ENCODE measurements at places on chromosomes 7 and 10.

DNA sequence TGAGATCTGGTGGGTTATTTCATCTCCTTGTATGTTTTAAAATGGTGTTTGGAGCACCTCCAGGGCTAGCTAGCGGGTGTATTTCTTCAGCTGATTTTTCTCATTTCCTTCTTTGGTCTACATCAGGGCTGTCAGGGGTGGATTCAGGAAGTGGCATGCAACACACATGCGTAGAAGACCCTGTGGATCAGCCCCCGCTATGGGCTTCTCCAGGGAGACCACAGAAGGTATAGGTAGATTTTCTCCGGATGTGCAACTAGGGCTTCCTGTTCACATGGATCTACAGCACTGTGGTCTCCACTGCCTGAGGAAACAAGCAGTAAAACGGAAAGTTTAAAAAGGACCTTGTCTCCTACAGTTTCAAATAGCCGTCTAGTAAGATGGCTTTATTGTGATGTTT is 10.4 kb downstream of the NUB1 start:
- DNase-seq, result no peak

DNA sequence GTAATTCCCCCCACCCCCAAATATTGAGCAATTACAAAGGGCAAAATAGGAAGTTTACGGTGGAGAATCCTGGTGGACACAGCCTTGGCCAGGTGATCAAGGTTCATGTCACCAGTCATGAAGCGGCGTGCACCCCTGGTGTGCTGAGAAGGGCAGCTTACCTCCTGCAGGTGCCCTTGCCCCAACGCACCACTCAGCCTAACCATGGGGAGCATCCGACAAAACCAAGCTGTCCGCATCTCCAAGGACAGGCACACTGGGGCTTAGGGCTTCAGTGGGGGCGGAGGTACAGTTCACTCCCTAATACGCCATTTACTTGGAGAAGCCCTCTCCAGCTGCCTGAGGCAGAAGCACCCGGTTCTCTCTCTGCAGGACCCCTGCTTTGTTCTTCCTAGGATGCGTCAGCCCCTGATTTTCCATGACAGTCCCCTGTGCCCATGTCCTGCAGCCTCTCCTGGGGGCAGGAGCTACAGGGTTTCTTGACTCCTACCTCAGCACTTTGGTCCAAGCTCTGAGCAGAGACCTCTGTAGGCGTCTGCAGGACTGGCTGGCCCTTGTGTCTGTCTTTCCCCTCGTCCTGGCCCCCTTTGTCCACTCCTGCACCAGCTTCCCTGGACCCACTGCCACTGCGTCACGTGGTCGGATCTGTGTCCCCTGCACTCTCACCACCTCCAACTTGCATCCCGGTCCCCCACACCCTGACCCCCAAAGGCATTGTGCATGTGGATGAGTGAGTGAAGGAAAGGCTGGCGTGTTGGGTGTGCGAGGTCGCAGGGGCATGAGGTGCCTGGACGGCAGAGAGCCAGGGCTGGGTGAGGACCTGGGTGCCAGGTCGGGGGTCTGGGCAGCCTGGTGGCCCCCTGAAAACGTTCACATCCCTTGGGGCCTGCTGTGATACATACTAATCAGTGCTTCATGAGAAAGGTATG is 113.7 kb downstream of the LHPP start:
- DNase-seq, result no peak

GRCh38 chr7:105776068-105776790 is 100.2 kb downstream of the ATXN7L1 start:
- DNase-seq, result no peak

GRCh38 chr10:126570621-126571602 is 99.6 kb downstream of the C10orf90 start:
- DNase-seq, result no peak

DNA sequence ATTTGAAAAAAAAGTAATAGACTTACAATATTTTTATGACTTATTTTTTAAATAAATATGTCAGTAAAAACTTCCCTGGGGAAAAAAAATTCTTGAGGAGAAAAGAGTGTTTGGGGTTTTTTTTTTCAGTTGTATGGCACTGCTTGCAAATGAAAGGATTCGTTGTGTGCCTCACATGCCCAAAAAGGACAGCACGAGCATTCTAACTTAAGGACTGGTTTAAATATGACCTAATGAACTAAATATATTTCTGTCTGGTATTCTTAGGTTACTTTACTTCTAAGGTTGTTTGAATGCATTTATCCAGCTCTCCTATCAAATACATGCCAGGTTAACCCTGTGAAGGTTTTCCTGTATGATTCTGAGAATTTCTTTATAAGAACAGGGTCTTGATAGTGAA is 988 bp upstream of the CD36 start:
- DNase-seq, result no peak

DNA sequence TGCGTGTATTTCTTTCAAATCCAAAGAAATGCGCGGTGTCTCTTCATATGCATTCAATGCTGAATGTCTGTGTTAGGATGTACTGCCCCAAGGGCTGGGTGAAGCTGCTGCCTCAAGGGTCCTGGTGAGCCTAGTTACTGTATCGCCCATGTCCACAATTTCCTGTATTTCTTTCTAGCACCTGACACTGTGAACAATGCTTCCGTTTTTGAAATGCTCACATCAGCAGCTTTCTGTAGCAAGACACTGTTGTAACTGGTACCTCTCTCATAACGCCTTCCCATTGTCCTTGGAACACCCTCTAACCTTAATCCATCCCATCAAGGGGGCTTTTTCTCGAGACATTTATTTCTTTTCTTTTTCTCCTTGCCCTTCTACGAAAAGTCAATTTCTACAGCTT is 25.1 kb downstream of the NRP1 start:
- no peak for DNase-seq

DNA sequence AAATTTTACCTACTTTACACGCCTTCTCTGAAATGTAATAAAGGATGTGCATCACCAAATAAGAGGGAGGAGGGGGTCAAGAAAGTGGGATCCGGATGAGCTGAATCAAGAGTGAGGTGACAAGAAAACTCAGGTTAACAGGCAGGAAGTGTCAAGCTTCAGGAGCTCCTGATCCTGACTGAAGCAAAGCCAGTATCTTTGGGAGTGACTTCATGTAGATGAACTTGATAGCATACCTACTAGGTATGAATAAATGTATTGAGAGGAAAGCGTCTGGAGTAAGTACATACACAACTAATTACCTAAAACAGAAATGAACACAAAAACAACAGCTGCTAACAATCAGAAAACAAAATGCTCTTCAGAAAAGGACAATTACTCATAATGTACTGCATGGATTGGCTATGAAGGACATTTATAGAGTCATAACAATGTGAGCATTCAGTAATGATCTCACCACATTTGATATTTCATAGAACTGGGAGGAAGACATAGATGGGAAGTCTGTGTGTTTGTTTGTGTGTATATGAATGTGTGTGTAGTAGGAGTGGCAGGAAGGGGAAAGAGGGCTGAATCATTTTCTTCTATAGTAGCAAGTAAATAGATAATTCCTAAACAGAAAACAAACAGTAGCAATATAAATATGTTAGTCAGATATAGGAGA is 29.4 kb downstream of the PRKG1 start:
- no peak for DNase-seq

DNA sequence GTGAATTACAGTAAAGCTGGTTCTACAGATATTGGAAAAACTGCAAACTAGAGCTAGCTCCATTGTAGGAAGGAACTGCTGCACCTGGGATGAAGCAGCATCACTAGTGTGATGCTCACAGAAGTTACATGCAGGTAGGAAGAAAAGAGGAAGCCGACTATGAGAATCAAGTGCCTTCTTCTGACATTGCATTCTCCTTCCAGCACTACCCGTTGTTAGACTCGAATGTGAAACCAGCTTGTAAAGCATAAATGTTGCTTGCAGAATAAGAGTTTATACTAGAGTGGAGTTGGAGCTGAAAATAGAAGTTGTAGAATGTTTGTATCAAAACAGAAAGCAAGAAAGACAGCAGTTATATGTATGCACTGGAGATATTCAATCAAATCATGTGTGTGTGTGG is 49.9 kb downstream of the TRIM24 start:
- DNase-seq, result no peak

DNA sequence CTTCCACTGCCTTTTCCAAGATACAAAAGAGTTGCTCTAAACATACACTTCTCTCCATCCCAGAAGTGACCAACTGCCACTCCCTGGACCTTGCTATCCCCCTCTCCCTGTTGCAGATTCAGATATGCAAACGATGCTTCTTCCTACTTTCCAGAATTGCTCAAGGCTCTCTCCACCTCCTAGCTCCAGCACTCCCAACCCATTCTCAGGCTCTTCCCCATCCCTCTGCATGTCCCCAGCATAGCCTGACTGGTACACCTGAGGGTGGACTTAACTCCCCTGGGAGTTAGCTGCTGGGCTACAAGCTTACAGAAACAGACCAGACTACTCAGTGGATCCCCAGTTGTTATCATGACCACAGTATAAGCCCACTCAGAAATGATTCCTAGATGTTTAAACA is 27.6 kb downstream of the MKRN1 start:
- no peak for DNase-seq

- DNase-seq, result no peak
Measured at GRCh38 chr10:101781984-101782810, 1.0 kb downstream of the NPM3 start.

DNA sequence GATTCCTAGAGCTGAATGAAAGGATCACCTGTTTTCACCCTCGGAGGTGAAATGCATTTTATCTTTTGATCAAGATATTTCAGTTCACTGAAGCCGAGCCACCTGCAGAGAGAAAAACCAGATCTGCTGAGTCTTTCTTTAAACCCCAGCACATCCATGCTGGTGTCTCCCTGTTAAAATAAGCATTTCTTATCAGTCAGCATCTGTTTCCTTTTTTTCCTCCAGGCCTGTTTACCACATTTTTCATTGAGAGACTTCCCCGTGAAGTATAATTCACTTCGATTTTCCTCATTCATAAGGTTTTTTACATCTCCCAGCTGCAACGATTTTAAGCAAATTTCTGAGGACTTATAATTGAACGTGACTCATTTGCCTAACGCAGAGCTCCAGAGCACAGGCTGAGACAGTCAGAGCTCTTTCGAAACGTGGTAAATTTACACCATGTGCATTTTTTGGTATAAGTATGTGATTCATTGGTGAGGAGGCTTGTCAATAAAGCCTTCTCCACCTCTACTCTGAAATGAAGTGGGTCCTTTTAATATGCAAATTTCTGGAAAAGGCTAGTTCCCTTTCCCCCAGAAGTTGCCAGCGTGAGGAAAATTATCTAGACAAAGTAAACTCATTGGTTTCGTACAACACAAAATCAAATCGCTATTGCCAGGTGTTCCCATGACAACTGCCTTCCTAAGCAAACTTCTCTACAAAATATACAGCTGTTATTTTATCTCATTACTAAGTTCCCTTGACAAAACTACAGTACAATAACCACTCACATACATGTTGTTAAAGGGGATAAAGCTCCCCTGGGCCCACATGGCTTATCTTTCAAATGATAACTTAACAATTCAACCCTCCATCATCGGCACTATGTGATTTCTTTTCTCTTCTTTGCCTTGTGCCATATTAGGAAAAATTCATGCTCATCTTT is 374.8 kb upstream of the AKR1E2 start:
- no peak for DNase-seq

DNA sequence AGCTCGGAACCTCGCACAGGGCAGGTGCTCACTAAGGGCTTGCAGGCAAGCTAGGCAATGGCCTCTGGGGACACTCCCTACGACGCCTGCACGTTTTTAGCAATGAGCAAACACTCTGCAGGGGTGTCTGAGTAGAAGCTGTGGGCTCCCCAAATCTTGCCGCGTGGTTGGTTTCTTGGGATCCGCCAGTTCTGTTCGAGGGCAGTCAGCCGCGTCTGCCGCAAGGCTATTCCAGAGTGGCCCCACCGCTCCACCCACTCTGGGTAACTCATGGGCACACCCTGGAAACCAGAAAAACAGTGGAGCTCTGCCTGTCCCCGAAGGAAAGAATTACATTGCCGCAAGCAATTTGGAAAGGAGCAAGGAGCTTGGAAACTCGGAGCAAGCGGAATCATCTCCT is 189.3 kb upstream of the LYZL2 start:
- no peak for DNase-seq

DNA sequence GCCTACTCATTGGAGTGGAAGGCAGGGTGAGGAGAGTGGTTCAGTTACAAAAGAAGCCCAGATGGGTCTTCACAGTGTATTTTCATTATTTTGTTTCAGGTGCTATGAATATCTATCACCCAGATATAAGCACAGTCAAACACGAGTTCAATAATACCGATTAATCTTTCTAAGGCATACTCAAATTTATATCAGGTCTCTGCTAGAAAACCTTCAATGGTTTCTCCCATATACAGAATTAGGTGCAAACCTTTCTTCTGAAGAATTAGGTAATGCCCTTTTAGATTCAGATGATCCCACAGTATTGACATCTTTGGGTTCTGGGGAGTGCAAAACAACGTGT is 14.7 kb upstream of the HPS1 start:
- no peak for DNase-seq

DNA sequence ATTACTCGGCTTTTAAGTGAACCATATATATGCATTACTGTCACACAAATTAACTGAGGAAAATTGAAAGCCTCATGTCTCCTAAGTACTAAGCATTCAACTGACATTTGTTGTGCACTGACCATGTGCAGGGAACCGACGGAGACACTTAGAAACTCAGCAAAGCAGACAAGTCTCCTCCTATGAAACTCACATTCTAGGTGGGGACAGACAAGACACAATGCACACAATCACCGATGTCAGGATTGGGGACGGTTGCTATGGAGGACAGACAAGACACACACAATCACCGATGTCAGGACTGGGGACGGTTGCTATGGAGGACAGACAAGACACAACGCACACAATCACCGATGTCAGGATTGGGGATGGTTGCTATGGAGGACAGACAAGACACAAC is 134.0 kb downstream of the PTPRN2 start:
- DNase-seq, result no peak

GRCh38 chr10:35691522-35692236 is 49.6 kb upstream of the FZD8 start:
- no peak for DNase-seq

DNA sequence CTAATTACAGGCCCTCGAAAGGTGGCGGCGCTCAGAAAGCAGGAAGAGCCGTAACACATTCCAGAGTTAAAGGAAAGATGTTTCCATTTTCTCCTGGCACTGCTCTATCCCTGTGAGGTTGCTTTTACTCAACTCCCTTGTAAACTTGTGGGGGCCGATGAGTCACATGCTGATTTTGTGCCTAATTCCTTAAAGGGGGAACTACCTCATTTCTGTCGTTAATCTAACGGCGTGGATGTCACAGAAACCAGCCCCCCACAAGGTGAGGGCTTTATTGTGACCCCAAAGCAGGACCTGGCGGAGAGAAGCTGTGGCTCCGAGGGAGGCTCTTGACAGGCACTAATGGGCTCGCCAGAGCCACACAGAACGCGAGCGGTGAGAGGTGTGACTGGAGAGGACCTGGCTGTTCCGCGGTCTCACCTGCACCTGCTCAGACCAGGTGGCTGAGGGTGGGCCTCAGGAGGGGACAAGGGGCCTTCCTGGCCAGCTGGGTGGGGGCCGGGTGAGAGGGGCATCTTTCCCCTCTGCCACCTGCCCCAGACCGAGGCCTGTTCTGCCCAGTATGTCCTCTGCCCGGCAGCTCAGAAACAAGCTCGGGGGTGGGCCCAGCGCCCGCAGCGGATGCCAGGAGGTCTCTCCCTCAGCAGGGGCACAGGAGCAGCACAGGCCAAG is 50.9 kb downstream of the CALML3 start:
- DNase-seq, result no peak

GRCh38 chr10:2728087-2728486 is 339.3 kb upstream of the PFKP start:
- no peak for DNase-seq

GRCh38 chr7:157004521-157005455 is 5.7 kb downstream of the MNX1 start:
- no peak for DNase-seq
